DND-41 (cell line): ENCODE measurements at places on chromosomes 2 and 18.
A peak's percentile ranks its signal among the peaks of the same experiment; 100 is the strongest.

GRCh38 chr18:9570255-9570654, 44.1 kb downstream of the PPP4R1 start:
- no peaks in the 10 kb centered on the region for H3K27me3 ChIP-seq
- no peak overlapping the region for H3K4me3 ChIP-seq
- DNase-seq: no peak

- no peak overlapping the region for H3K27ac ChIP-seq
- H3K36me3 ChIP-seq: no peaks in the 10 kb centered on the region
- no peaks in the 10 kb centered on the region for H3K27me3 ChIP-seq
- H3K4me3 ChIP-seq: no peak overlapping the region
- no peak for DNase-seq
Observed at GRCh38 chr2:185372188-185372587, 366.4 kb upstream of the FSIP2 start.

GRCh38 chr2:98935777-98936352, at the start of gene CRACDL:
Gene CRACDL, minus strand, starts transcription at chr2:98936225. Its CDS starts 89,425 bp downstream, at chr2:98846800.
- H3K36me3 ChIP-seq: no peaks in the 10 kb centered on the region
- H3K4me1 ChIP-seq: no peaks in the 10 kb centered on the region
- DNase-seq: no peak
- H3K27ac ChIP-seq: no peak within 1 kb of the TSS
- H3K27me3 ChIP-seq: no peaks in the 10 kb centered on the region

- no peaks in the 10 kb centered on the region for H3K27me3 ChIP-seq
- no peak overlapping the region for H3K27ac ChIP-seq
- no peak for DNase-seq
- H3K4me3 ChIP-seq: no peak overlapping the region
- no peaks in the 10 kb centered on the region for H3K4me1 ChIP-seq
Observed at GRCh38 chr2:171225302-171225980, 64.7 kb upstream of the TLK1 start.

- H3K4me1 ChIP-seq: no peaks in the 10 kb centered on the region
- H3K4me3 ChIP-seq: no peak overlapping the region
- H3K27ac ChIP-seq: no peak overlapping the region
- no peaks in the 10 kb centered on the region for H3K36me3 ChIP-seq
- H3K27me3 ChIP-seq: no peaks in the 10 kb centered on the region
Observed at GRCh38 chr2:7704296-7704865, 787.2 kb downstream of the RNF144A start.

DNA sequence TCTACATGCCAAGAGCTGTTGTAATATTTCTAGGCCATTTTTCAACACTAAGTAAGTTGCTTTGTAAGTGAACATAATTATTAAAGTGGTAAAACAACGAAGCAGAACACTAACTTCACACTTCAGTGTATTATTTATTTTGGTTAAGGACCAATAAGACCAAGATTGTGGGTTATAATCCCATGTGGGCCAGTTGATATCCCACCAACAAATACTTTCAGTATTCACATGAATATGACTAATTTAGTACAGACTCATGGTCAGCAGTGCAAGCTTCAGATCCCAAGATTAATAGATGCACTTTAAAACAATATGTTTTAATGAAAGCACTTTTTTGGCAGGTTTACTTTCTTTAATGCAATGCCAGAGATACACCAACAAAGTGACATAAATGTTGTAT, 154.3 kb downstream of the LCLAT1 start:
- H3K36me3 ChIP-seq: no peaks in the 10 kb centered on the region; the same call in 1 of the 2 replicates
- H3K4me3 ChIP-seq: no peak overlapping the region
- H3K27ac ChIP-seq: no peak overlapping the region
- no peaks in the 10 kb centered on the region for H3K27me3 ChIP-seq
- no peaks in the 10 kb centered on the region for H3K4me1 ChIP-seq

DNA sequence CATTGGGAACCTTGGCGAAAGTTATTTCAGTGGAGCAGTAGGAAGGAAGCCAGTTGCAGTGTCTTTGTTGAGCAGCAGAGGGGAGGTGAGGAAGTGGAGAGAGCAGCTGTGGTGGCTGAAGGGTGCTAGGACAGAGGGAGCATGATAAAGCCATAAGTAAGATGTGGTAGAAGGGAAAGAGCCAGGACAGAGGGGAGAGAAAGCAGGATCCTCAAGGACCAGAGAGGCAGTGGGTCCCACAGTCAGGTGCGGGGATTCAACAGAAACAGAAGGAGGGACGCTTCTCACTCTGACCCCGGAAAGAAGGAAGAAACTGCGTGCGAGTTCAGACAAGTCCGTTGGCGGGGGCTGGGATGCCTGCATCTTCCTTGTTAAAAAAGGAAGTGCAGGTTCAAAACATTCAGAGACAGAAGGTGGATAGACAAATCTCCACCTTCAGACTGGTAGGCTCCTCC, at the start of gene CXCR2:
CXCR2 (plus strand) TSS at position 403 of the 455 bp plus-strand sequence. CDS start 8,774 bp downstream, outside the sequence.
- no peak within 1 kb of the TSS for H3K4me3 ChIP-seq
- H3K27me3 ChIP-seq: peaks cover 4% of the 10 kb centered on the region
- no peaks in the 10 kb centered on the region for H3K4me1 ChIP-seq
- no peak for DNase-seq

DNA sequence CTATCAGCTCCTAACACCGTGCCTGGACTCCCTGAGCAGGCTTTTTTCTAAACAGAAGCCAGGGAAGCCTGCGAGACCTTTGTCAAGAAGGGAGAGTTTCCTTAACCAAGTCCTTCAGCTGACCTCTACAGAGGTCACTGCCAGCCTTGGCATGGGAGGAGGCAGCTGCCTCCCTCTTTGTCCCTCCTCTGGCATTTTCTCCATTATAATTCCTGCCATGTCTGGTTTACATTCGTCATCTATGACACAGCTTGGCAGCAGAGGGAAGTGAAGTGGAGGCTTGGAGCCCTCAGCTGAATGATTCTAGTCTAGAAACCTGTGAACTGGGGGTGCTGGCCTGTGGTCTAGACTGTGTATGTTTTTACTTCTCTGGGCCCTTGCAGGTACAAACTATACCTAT, 22.5 kb downstream of the LIPG start:
- H3K4me1 ChIP-seq: no peaks in the 10 kb centered on the region
- peaks cover 12% of the 10 kb centered on the region for H3K27me3 ChIP-seq
- no peak for DNase-seq
- no peak overlapping the region for H3K4me3 ChIP-seq

DNA sequence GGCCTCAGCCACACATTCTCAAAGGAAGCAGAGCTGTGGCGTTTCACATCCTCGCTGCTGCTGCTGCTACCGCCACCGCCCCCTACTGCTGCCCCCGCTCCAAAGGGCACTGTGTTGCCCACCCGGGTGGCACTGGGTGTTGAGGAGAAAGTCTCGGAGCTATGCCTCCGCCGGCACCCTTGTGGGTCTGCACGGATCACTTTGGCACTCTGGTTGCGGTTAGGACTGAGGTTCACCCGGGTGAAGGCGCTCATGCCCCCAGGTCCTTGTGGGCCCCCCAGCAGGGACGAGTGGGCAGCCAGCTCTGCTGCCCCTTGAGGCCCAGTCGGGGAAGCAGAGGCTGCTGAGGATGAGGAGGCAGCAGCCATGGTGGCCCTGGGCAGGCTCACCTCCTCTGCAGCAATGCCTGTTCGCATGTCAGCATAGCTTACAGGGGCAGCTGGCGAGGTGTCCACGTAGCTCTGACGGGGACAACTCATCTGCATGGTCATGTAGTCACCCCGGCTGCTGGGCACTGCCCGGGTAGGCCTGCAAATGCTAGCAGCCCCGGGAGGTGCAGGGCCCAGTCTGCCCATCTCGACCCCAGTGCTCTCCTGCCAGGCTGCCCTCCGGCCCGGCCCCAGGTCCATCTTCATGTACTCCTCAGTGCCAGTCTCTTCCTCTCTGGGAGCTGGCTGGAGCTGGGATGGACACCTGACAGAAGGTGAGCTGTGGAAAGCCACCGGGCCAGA, 4.2 kb downstream of the IRS1 start:
- peaks cover 70% of the 10 kb centered on the region for H3K4me1 ChIP-seq
- DNase-seq: peak; percentile 13
- H3K27ac ChIP-seq: no peak overlapping the region; the same call in 1 of the 2 replicates
- no peaks in the 10 kb centered on the region for H3K27me3 ChIP-seq

DNA sequence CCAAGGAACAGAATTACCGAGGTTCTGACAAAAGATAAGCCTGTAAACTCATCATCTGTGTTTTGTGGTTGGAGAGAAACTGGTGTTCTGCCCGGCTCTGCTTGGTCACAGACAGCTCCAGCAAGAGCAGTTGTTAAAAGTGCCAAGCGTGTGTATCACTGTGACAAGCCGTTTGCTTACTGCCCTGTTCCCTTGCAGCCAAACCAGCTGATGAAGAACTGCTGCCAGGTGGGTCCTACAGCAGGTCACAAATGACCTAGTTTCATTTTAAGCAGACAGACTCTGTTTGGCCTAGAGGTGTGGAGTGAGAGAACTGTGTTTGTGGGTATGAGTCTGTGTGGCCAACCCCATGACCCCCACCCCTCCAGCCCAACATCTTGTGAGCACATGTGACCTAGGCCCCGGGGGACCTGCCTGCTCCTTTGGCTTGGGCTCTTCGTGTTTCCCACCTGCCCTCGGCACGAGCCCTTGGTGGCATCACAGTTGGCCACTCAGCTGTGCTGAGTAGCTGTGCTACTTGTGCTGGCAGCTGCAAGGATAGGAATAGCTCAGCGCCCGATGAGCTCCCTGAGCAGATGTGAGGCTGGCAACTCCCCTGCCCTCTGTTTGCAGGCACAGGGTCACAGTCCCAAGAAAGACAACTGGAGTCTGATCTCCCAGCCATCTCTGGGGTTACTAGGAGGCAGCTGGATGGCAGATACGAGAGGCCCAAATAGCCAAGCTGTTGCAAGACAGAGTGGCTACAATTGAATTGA, 9.7 kb downstream of the OXER1 start:
- no peak overlapping the region for H3K4me3 ChIP-seq
- H3K4me1 ChIP-seq: 0 out of 2 replicates have a peak, but pooled peaks cover 3% of the 10 kb centered on the region
- no peak overlapping the region for H3K27ac ChIP-seq
- peak; percentile 54 for DNase-seq

- H3K4me3 ChIP-seq: peak overlapping the region; percentile 96
- peaks cover 8% of the 10 kb centered on the region for H3K36me3 ChIP-seq
- DNase-seq: no peak
Observed at GRCh38 chr2:183123959-183124221, 353 bp upstream of the NUP35 start.

GRCh38 chr2:213696442-213696841, 412.2 kb downstream of the SPAG16 start:
- H3K4me3 ChIP-seq: no peak overlapping the region
- no peaks in the 10 kb centered on the region for H3K4me1 ChIP-seq
- H3K36me3 ChIP-seq: no peaks in the 10 kb centered on the region
- DNase-seq: no peak

GRCh38 chr2:197121255-197121654, 189.3 kb downstream of the ANKRD44 start:
- no peak for DNase-seq
- H3K27ac ChIP-seq: no peak overlapping the region
- H3K27me3 ChIP-seq: no peaks in the 10 kb centered on the region

- H3K27me3 ChIP-seq: no peaks in the 10 kb centered on the region
- H3K4me1 ChIP-seq: no peaks in the 10 kb centered on the region
Observed at GRCh38 chr2:216071111-216071851, 10.3 kb downstream of the PECR start.

GRCh38 chr18:12371590-12371989, 5.4 kb downstream of the AFG3L2 start:
- peaks cover 47% of the 10 kb centered on the region for H3K4me1 ChIP-seq
- H3K4me3 ChIP-seq: no peak overlapping the region
- H3K27me3 ChIP-seq: no peaks in the 10 kb centered on the region

- no peak overlapping the region for H3K4me3 ChIP-seq
- DNase-seq: no peak
- H3K36me3 ChIP-seq: no peaks in the 10 kb centered on the region
- no peak overlapping the region for H3K27ac ChIP-seq
- H3K4me1 ChIP-seq: no peaks in the 10 kb centered on the region
- H3K27me3 ChIP-seq: no peaks in the 10 kb centered on the region
Observed at GRCh38 chr2:8134473-8134932, 547.4 kb upstream of the ID2 start.

DNA sequence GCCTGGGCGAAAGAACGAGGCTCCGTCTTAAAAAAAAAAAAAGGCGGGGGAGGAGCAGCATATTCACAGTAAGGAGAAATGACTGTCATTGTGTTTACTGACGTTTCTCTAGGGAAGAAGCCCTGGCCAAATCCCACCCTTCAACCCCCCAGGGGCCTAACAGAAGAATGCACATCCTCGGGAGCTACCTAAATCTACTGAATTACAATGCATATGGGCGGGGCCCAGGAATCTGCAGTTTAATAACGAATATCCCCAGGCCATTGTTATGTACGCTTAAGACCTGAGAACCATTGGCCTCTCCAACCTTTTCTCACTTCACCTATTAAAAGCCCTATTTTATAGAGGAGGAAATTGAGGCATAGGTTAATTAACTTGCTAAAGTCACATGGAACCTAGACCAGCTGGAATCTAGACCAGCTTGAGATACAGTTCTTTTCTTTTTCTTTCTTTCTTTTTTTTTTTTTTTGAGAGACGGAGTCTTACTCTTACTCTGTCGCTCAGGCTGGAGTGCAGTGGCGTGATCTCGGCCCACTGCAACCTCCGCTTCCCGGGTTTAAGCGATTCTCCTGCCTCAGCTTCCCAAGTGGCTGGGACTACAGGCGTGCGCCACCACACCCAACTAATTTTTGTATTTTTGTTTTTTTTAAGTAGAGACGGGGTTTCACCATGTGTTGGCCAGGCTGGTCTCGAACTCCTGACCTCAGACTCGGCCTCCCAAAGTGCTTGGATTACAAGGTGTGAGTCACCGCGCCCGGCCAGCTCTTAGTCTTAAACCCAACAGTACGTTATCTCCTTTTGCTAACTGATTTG, 708 bp upstream of the RIF1 start:
- H3K4me1 ChIP-seq: peaks cover 38% of the 10 kb centered on the region
- no peak for DNase-seq
- H3K27me3 ChIP-seq: no peaks in the 10 kb centered on the region
- peak overlapping the region; percentile 91 for H3K27ac ChIP-seq

- H3K36me3 ChIP-seq: no peaks in the 10 kb centered on the region
- no peaks in the 10 kb centered on the region for H3K27me3 ChIP-seq
- no peak overlapping the region for H3K27ac ChIP-seq
Observed at GRCh38 chr2:212737392-212738172, 199.0 kb upstream of the ERBB4 start.

- peaks cover 10% of the 10 kb centered on the region for H3K4me1 ChIP-seq
- peak; percentile 53 for DNase-seq
- H3K27me3 ChIP-seq: no peaks in the 10 kb centered on the region
- H3K27ac ChIP-seq: 0 out of 2 replicates have a peak overlapping the region, but pooled peaks have one; percentile 41
- no peaks in the 10 kb centered on the region for H3K36me3 ChIP-seq
Observed at GRCh38 chr2:165794536-165794928, 485 bp upstream of the GALNT3 start.
